Putamen (tissue), 1 donor: ENCODE measurements at places on chromosomes 6 and 20.

DNA sequence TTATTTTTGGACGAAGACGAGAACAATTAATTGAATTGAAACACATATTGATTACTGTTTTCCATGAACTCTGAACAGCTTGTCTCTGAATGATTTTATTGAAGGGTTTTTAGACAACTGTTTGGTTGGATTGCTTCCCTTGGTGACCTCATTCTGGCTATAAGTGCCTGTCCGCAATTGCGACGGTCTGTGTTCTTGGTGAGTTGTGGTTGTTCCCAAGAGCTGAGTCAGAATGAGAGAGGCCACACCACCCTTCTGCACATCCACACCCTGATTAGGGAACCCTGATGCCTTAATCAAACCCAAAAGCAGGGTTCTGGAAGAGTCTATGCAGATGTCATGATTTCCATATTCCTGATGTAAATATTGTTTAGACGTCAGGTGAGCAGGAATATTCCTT lies 747.0 kb downstream of the PTPRT start:
- DNase-seq: no peak

- DNase-seq: no peak
Observed at GRCh38 chr6:19380293-19380692, 456.9 kb upstream of the ID4 start.

- DNase-seq: no peak
Observed at GRCh38 chr20:22495172-22495571, 89.2 kb downstream of the FOXA2 start.

DNA sequence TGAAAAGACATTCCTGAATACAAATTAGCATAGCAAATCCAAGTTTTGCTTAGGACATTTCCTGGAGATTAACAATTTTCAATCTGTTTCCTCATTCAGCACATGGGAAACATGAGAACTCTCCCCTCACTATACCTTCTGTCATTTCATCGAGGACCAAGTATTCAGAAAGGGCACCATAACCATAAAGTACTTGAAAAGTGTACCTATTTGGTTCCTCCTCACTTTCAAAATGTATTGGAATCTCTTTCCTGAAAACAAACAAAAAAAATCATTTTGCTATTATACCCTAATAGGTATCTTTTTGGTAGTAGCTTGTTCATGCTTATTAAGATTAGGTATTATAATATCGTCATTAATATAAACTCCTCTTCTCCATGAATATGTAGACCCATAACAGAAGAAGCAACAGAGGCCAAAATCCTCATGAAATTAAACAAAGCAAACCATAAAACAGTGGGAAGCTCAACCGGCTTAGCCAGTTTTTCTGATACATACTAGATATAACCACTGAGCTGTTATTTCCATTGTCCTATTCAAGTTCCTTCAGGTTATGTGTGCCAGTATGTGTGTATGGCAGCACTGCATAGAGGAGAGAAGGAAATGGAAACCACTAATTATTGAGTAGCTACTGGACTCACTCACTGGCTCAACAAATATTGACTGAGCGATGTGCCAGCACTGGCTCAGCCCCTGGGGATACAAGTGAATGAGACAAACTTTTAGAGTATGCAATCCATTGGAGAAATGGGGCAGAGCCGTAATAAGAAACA lies 274.0 kb downstream of the MAFB start:
- DNase-seq: no peak

DNA sequence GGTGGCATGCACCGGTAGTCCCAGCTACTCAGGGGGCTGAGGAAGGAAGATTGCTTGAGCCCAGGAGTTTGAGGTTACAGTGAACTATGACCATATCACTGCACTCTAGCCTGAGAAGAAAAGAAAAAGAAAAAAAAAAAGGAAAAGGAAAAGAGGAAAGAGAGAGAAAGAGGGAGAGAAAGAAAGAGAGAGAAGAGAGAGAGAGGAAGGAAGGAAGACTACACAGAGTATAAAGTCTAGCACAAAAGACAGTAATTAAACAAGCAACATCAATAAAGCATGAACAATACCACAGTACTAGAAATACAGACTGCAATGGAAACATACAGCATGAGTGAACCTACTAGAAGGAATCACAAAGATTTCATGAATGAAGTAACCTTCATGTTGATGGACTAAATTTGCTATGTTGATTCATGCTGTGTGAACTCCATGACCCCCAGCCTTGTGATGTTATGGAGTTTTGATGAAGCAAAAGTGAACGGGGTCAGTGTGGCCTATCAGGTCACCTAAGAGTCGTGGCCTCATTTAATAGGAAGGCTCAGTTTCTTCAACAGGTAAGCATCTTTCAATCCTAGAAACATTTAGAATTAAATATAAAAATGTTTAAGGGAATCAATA lies 57.6 kb downstream of the NUDT3 start:
- DNase-seq: no peak

DNA sequence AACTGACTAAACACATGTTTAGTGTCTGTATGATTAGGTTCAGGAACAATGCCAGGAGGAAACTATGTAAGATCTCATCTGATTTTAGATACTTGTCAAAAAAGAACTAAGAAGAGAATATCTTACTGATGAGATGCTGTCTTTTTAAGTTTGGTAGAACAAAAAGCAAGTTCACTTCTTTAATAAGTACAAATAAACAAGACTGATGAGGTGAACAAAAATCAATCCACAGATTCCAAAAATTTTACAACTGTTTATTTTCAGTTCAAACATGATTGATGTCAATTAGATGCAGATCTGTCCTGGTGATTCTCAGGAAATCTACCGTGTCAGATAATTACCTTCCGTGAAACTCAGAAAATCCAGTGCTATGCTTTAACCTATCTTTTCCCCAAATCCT lies 24.9 kb downstream of the EPHA7 start:
- DNase-seq: no peak

DNA sequence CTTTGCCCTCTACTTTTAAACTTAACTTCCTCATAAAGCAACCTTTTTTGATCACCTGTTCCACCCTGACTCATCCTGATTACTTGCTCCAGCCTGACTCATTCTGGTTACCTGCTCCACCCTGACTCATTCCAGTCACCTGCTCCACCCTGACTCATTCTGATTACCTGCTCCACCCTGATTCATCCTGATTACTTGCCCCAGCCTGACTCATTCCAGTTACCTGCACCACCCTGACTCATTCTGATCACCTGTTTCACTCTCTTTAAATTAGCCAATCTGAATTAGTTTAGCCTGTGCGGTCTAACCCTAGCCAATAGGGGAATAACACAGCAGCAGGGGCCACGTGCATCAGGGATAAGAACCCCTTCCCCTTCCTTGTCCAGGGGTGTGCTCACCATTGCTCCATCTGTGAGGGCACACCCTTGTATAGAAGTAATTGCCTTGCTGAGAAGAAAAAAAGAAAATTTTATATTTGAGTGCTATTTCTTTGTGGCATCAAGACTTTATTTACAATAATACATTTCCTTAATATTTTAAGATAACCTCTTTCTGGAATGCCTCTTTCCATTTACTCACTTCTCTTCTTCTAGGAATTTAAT lies 17.9 kb downstream of the HLA-G start:
- DNase-seq: peak; percentile 64

DNA sequence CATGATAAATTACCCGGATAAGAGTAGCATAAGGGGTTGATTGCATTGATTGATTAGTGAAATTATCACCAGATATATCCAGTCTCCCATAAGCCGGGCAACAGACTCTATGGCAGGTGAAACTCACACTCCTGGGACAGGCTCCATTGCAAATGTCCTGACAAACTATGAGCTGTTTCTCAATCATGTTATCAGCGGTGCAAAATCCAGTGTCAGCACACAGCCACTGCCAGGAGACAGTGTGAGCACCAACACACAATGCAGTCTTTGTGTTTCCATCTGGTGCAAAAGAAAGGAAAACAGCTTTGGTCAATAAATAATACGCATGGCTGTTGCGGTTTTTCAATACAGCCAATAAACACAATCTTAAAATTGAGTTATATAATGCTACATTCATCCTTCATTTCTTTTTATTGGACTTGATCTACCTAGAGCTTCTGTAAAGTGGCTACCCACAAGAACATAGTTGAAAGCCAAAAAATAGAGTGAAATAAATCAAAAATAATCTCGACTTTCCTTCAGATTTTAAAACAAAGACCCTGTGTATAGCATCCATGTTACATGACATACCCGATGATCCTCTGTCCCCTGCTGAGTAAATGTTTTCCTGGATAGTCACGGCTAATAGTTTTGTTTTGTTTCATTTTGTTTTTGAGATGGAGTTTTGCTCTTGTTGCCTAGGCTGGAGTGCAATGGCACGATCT lies 64.3 kb upstream of the AFDN start:
- DNase-seq: peak; percentile 65

DNA sequence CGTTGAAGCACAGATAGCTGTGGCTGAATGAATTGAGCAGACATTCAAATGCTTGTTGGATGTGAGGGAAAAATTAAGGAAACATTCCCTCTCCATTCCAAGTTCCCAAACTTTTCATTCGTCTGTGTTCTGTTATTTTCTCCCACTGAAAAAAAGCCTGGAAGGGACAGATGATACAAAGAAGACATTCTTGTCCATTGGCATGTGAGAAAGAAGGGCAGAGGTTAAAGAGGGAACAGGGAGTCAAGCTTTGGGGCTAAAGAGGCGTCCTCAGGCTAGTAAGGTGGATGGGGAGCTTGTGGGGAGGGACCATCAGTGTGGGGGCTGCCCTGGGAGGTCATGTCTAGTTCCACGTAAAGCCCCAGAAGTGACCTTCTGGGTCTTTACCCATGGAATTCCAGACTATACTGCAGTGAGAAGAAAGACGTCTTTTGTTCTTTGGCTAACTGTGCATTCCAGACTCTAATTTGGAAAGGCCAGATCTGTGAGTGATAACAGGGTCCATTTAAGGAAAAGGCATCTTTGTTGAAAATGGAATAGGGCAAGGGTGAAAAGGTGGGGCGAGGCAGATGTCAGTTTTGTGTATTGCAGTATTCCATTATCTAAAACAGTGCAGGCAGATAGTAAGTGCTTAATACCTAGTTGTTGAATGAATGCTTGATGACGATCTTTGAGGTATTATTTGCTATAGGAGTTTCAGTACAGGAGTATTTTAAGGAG lies 117.5 kb downstream of the SOX4 start:
- DNase-seq: no peak

GRCh38 chr6:147205690-147206600 lies 1.7 kb downstream of the STXBP5 start:
- peak; percentile 22 for DNase-seq

GRCh38 chr6:166520905-166521834 lies 65.3 kb downstream of the RAMACL start:
- no peak for DNase-seq

DNA sequence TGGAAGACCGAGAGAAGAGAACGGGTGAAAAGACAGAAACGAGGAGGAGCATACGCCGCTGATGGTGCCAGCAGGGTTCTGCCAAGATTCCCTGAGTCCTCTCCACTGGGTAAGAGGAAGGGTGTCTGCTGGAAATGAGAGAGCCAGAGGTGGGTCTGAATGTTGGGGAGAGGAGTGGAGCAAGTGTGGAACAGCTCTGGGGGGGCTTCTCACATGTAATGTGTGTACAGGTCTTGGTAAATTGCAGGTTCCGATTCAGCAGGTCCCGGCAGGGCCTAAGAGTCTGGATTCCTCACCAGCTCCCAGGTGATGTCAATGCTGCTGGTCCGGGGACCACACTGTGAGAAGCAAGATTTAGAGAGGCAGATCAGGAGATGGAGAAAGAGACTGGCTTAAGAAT lies 1.5 kb upstream of the EBF4 start:
- DNase-seq: no peak

DNA sequence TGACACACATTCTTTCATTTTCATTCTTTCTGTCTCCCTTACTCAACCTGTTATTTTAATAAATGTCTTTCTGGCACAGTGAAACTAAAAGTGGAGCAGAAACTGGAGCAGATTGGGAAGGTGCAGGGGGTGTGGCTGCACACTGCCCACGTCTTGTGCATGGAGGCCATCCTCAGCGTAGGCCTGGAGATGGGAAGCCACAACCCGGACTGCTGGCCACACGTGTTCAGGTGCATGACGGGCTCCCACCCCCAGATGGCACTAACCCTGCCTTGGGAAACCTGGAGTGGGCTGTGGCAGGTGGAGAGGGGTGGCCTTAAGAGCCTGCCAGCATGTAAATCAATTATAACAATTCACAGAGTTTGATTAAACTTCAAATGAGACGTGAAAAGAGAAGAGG lies 71.4 kb upstream of the PBOV1 start:
- DNase-seq: no peak

DNA sequence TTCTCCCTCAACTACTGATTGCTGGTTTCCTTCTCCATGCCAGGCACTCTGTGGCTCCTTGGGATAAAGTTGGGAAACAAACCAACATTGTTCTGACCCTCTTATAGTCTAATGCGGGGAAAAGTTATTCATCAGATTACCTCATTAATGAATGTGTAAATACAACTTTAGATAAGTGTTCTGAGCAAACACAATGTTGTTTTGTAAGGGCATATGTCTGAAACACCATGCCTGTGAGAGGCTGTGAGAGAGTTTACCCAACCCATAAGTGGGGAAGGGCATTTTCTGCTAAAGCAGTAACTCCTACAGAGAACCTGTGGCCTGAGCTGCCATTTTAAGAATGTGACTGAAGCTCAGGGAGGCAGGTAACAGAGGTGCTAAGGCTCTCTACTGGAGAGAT lies 283.5 kb downstream of the KHDC1L start:
- DNase-seq: no peak

- no peak for DNase-seq
Observed at GRCh38 chr6:32252331-32253009, 28.6 kb upstream of the NOTCH4 start.

- DNase-seq: no peak
Observed at GRCh38 chr6:98117068-98117467, 717.3 kb upstream of the POU3F2 start.

GRCh38 chr20:9985773-9986172 lies 49.0 kb upstream of the ANKEF1 start:
- no peak for DNase-seq
